H7 (cell line): ENCODE measurements at places on chromosomes 7 and 10. TPM values are rescaled to one million over a fixed set of nuclear protein-coding genes. Genes with fewer than 3 reads are reported as not detected.

GRCh38 chr10:121096617-121097431, 245.7 kb downstream of the WDR11 start:
- no peak for DNase-seq

- DNase-seq = no peak
These were observed 2.8 kb downstream of the RBM17 start for GRCh38 chr10:6091630-6092029.

- no peak for DNase-seq
These were observed at the start of gene RNF148 for GRCh38 chr7:122702872-122703510. Gene RNF148 (minus strand): TSS chr7:122702922. CDS start chr7:122702750, 172 bp downstream.

GRCh38 chr10:113176652-113177155, 226.7 kb downstream of the TCF7L2 start:
- no peak for DNase-seq

GRCh38 chr7:66748791-66749190, 8.3 kb downstream of the RABGEF1 start:
- no peak for DNase-seq

DNA sequence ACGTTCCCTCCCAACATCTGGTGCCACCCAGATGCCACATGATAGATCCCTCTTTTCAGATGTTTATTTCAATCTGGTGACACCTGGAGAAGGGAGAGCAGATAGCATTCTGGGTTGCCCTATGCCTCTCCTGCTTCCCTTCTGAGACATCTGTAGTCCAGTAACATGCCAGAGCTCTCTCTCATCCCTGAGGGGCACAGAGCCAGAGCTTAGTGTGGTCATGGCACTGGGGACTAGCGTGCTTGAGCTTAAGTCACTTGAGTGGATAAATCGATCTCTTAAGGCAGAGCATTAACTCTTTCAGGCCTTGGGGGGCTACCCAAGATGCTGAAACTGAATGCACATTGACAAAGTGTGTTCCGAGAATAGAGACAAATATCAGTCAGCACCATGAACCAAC, 47.9 kb downstream of the WNT2 start:
- DNase-seq = no peak

DNA sequence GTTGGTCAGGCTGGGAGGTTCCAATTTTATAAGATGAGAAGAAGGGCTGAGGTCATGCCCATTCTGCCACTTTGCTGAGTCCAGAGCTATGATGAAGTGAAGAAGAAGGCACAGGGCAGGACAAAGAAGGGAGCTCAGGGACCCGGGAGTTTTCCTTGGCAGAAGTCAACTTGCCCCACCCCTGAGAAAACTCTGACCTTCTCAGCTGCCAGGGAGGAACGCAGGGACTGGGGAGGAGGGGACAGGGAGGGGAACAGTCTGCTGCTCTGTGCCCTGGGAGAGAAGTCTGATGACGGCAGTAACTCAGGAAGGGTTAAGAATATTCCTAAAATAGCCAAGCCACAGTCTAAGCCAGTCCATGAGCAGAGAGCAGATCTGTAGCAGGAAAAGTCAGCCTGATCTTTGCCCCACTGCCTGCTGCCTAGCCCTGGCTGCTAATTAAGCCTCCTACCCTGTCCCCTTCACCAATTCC, 11.7 kb downstream of the ADIRF start:
- DNase-seq = no peak

GRCh38 chr10:87761892-87762291, 56.1 kb downstream of the ATAD1 start:
- DNase-seq = no peak

DNA sequence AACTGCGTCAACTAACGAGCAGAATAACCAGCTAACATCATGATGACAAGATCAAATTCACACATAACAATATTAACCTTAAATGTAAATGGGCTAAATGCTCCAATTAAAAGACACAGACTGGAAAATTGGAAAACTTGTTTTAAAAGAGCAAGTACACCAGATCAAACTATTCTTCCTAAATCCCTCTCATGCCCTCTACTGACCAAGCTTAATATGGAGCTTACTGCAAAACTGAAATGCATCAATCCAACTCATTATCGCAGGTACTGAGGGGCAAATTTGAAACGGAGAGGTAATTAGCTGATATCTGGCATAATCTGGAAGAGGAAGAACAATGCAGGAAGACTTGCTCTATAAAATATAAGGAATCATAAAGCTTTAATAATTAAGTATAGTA, 1223.8 kb downstream of the NXPH1 start:
- peak; percentile 5 for DNase-seq

- DNase-seq = no peak
These were observed 413.5 kb upstream of the SEMA3D start for GRCh38 chr7:85600395-85600794.

- DNase-seq = peak; percentile 68
These were observed 133.2 kb downstream of the CAMK1D start for GRCh38 chr10:12482587-12482986.

DNA sequence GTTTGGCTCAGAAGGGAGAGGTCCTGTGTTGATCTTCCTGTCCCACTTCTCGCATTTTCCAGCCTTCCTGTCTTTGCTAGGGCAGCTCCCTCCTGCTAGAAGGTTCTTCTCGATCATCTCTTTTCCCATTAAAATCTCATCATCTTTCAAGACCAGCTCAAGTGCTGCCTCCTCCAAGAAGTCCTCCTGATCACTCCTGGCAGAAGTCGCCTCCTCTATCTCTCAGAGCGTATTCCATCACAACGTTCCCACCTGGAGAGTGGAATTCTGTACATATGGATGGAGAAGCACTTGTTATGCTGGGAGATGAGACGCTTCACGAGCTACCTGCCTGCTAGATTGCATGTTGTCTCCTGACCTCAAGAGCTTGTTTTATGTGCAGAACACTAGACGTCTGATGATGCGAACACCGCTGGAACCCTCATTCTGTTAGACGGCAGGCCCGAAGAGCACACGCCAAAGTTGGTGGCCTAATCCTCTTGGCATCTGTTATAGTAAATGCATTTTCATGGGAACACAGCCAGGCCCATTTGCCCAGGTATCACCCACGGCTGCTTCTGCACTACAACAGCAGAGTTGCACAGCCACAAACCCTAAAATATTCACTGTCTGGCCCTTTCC, 68.0 kb upstream of the INSIG1 start:
- DNase-seq = no peak

Gene PPP1R17
- total RNA-seq = 0.22 and 2.3 TPM in 2 replicates

Gene NME8
- 2.7 TPM in 1 of 2 replicates, not detected in the other for total RNA-seq

Gene MNX1
- total RNA-seq = 0.37 and 1.2 TPM in 2 replicates

Gene COL1A2
- 37.9 and 47.8 TPM in 2 replicates for total RNA-seq
